Activated CD4-positive, alpha-beta memory T cell treated with anti-CD3 and anti-CD28 coated beads for 36 hours (primary cell): ENCODE measurements at places on chromosomes 2 and 18. TPM values are rescaled to one million over a fixed set of nuclear protein-coding genes. Genes with fewer than 3 reads are reported as not detected.

Gene CHRNG
- not detected for total RNA-seq

Gene RBM45
- total RNA-seq, result 12.5 TPM

Gene CDCA7
- 59.9 TPM for total RNA-seq

Gene HAUS1
- 65.5 TPM for total RNA-seq

Gene PCGF1
- total RNA-seq, result 22.6 TPM

Gene LRRC30
- total RNA-seq, result not detected

DNA sequence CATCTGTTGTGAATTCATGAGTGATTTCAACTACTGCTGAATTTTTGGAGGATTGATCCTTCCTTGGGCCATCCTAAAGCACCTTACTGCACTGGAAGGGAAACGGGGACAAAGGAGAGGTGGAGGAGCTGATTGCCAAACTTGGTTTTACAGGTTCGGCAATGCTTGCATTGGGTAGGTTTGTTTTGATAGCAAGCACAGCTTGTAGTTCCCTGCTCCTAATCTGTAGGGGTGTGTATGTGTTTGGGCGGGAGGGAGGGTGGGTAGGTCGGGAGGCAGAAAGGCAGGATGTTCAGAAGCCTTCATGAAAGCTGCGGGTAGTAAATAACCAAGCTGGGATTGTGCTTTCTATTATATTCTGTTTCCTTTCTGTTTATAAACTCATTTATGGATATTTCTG, 24.6 kb downstream of the PHLPP1 start:
- H3K4me1 ChIP-seq, result peaks cover 15% of the 10 kb centered on the region
- H3K27me3 ChIP-seq, result no peaks in the 10 kb centered on the region
- H3K4me3 ChIP-seq, result no peak overlapping the region
- no peak overlapping the region for H3K27ac ChIP-seq

DNA sequence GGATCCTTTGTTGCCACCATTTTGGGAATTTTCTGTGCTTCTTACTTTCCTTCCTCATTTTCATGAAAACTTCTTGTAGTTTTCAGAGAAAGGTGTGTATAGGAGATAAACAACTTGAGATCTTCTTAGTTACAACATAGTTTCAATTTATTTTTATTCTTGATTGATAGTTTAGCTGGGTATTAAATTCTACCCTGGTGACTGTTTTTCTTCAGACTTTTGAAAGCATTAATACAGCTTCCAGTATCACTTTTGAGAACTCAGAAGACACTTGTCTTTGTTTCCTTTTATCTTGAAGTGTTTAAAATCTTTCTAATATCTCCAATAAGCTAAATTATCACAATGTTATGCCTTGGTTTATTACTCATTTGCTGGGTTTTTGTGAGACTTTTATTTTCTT, 167.5 kb upstream of the DPP10 start:
- H3K36me3 ChIP-seq, result peaks cover 2% of the 10 kb centered on the region
- H3K27me3 ChIP-seq, result peaks cover 4% of the 10 kb centered on the region
- no peak overlapping the region for H3K4me3 ChIP-seq
- H3K27ac ChIP-seq, result no peak overlapping the region
- DNase-seq, result no peak
- H3K4me1 ChIP-seq, result no peaks in the 10 kb centered on the region

DNA sequence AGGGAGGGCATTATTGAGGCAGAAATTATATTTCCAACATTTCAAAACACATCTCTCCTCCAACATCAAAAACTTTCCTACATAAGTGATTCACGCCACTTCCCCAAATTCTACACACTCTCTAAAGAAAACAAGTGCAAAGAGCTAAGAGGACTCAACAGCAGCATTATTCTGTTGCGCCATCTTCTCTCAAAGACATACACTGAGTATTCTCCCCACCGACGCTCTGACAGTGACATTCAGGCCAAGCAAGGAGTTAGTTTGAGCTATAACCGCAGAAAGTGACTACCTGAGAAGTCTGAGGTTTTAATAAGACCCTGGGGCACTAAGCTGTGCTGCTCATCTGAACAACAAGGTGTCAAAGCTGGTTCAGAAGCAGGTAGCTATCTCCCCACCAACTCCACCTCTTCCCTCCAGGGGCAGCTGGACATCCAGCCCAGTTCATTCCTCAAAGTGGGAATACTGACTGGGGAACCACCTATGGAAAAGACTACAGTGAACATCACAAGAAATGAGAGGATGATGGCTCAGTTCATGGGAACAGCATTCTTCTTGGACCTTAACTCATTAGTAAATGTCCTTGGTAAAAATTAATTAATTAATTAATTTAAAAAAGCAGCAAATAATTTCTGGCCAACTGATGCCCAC, 309.5 kb upstream of the CCDC68 start:
- no peak for DNase-seq
- no peak overlapping the region for H3K4me3 ChIP-seq
- no peaks in the 10 kb centered on the region for H3K4me1 ChIP-seq
- H3K27me3 ChIP-seq, result no peaks in the 10 kb centered on the region

DNA sequence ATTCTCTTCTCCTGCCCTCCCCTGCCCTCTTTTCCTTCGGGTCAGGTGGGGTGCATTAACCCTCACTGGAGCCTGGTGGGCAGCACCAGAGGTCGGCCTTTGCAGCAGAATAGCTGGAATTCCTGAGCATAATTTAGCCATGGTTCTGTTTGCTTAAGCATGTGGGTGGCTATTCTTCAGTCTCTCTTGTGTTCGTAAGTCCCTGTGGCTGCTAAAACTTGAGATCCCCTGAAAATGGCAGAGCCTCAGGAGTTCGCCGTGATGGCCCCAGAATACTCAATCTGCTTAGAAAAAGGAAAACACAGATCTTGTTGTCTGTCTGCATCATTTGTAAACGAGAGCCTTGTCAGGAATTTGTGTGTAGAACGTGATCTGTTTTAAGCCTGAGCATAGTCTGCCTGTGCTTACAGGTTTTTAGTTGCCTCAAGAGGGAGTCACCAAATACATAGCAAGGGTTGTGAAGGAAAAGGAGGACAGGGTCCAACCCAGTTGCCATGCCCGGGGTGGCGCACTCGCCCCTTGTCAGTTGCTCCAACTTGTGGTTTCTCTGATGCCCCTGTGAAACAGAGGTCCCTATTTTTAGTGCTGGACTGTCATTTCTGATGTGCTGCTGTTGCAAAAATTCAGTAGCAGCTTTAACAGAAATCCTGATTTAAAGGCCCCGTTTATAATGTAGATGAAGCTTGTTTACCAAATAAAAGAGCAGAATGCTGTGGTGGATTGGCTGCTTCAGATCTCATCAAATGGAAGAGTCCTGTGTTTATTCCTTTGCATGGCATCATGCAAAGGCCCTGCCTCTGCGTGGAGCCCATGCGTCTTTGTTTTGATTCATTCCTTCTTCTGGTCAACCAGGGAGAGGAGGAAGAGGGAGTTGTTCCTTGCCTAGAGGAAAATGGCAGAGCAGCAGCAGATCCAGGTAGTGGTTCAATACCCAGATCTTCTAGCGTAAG, 74.8 kb downstream of the WDSUB1 start:
- H3K4me1 ChIP-seq, result peaks cover 13% of the 10 kb centered on the region
- H3K27me3 ChIP-seq, result no peaks in the 10 kb centered on the region
- H3K36me3 ChIP-seq, result no peaks in the 10 kb centered on the region

GRCh38 chr18:8462651-8463185, 146.5 kb upstream of the RAB12 start:
- no peak for DNase-seq
- no peaks in the 10 kb centered on the region for H3K4me1 ChIP-seq
- peaks cover 2% of the 10 kb centered on the region for H3K27me3 ChIP-seq
- no peak overlapping the region for H3K4me3 ChIP-seq
- no peak overlapping the region for H3K27ac ChIP-seq

- peaks cover 36% of the 10 kb centered on the region for H3K4me1 ChIP-seq
- H3K36me3 ChIP-seq, result peaks cover 3% of the 10 kb centered on the region
- DNase-seq, result no peak
- H3K27ac ChIP-seq, result no peak overlapping the region
- no peak overlapping the region for H3K4me3 ChIP-seq
- H3K27me3 ChIP-seq, result peaks cover 2% of the 10 kb centered on the region
Measured at GRCh38 chr18:58309099-58309498, 265.1 kb downstream of the NEDD4L start.

GRCh38 chr2:134348760-134349159, 94.9 kb downstream of the MGAT5 start:
- H3K27me3 ChIP-seq, result no peaks in the 10 kb centered on the region
- no peak overlapping the region for H3K27ac ChIP-seq
- no peaks in the 10 kb centered on the region for H3K4me1 ChIP-seq
- no peak overlapping the region for H3K4me3 ChIP-seq
- DNase-seq, result no peak

DNA sequence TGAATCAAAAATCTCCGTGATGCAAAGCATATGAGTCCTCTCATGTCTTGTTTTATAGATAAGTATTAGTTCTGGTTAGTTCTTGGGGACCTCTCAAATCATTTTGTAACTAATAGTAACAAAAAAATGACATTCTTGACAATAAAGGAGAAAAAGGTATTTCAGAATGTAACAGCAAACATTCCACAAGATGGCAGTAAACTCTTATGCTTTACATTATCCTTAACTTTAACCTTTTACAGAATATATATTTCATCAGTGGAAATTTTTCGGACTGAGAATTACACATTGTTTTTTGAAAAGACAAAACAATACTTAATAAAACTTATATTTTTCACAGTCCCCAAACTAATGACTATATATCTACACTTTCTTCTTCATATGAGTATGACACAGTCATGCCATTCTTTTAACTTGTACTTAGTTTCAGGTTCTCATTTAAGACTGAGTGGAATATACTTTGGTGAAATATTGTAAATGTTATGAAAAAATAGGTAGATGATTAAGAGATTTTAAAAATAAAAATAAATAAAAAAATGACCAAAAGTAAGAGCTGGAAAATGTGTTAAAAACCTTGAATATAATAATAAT, 142.9 kb upstream of the NXPH2 start:
- no peak overlapping the region for H3K4me3 ChIP-seq
- no peak for DNase-seq
- no peak overlapping the region for H3K27ac ChIP-seq
- H3K27me3 ChIP-seq, result no peaks in the 10 kb centered on the region

GRCh38 chr18:8705238-8705960, at the start of gene MTCL1:
Gene MTCL1 (plus strand): TSS chr18:8705556. CDS start chr18:8705661, 105 bp downstream.
- H3K27me3 ChIP-seq, result peaks cover 42% of the 10 kb centered on the region
- peak within 1 kb of the TSS; percentile 84 for H3K4me3 ChIP-seq
- H3K27ac ChIP-seq, result no peak within 1 kb of the TSS
- H3K36me3 ChIP-seq, result peaks cover 2% of the 10 kb centered on the region
- peak; percentile 25 for DNase-seq

- no peak for DNase-seq
- H3K4me3 ChIP-seq, result no peak overlapping the region
- no peak overlapping the region for H3K27ac ChIP-seq
- no peaks in the 10 kb centered on the region for H3K4me1 ChIP-seq
- H3K36me3 ChIP-seq, result peaks cover 11% of the 10 kb centered on the region
Measured at GRCh38 chr2:23859983-23860382, 66.9 kb downstream of the ATAD2B start.
